Activated gamma-delta T cell (primary cell): ENCODE measurements at places on chromosomes 4 and X.

DNA sequence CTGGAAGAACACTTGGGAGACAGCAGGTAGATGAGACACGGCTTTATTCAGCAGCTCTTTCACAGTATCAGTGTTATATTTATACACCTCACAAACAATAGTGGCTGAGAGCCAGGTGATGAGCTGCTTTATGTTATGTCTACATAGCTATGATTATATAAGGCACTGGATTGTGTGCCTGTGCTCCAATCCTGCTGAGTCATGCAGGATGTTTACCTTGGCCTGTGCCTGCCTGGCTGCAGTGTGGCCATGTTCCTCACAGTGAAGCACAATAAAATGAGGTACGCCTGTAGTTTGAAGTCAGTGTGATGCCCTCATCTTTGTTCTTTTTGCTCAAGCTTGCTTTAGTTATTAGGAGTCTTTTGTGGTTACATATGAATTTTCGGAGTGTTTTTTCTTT, 31.3 kb downstream of the CXCL13 start:
- DNase-seq: no peak

GRCh38 chrX:68694435-68695205, 47.2 kb downstream of the STARD8 start:
- DNase-seq: no peak

GRCh38 chrX:139834879-139835278, 98.0 kb downstream of the ATP11C start:
- no peak for DNase-seq

- no peak for DNase-seq
These were observed 3.4 kb upstream of the MAML3 start for GRCh38 chr4:140157341-140157740.

DNA sequence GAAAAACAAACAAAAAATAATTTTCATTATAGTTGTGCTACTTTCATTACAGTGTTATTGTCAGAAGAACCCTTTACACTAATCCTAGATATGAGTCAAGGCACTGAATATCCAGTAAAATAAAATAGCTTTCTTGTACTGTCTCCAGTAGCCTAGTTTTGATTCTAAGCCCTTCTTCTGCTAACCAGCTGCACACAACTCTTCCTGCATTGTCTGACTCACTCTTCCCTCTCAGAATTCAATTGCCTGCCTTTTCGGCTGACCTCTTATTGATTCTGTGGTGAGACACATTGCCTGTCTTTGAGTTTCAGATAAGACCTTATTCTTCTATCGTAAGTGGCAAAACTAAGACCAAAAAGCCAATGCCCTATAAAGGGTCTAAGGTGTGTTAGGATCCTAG, 26.7 kb upstream of the PCDH18 start:
- no peak for DNase-seq

GRCh38 chr4:94934201-94934600, 176.4 kb downstream of the BMPR1B start:
- DNase-seq: no peak
